ENCODE measurements at places on chromosomes 6 and 20. TPM values are rescaled to one million over a fixed set of nuclear protein-coding genes. Genes with fewer than 3 reads are reported as not detected.

The PDYN gene
- not detected for polyA plus RNA-seq

The COL21A1 gene
- polyA plus RNA-seq: 16.8 TPM

The OR12D2 gene
- not detected for polyA plus RNA-seq

The LAMA4 gene
- 101 TPM for polyA plus RNA-seq

The TCP11 gene
- polyA plus RNA-seq: 0.15 TPM

The PGC gene
- polyA plus RNA-seq: not detected

The GHRH gene
- not detected for polyA plus RNA-seq

The TREML2 gene
- polyA plus RNA-seq: 0.10 TPM

The ZNF318 gene
- polyA plus RNA-seq: 10.1 TPM

The ANKRD6 gene
- polyA plus RNA-seq: 7.5 TPM

The CTAGE9 gene
- polyA plus RNA-seq: not detected

The LY6G5B gene
- polyA plus RNA-seq: 7.2 TPM
